ENCODE measurements at places on chromosomes 7 and 10.

GRCh38 chr10:14995964-14996565, 36.9 kb downstream of the MEIG1 start:
- no peak for DNase-seq

DNA sequence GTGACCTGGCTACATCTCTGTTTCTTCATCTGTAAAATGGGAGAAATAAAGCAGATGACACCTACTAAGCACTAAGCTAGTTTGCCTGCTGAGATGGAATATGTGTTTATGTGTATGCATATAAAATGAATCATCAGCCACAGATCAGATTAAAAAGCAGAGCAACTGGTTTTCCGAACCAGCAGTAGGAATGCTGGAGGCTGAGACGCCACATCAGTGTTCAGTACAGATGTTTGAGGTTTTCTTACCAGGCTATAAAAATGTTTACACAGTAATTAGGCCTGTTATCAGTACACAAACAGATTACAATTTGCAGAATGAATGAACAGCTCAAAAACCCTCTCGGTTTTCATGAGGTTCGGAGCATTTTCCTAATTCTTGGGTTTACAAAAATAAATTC, 85.8 kb downstream of the CALN1 start:
- no peak for DNase-seq

- peak; percentile 29 for DNase-seq
Observed at GRCh38 chr7:5711409-5711808, 70.1 kb downstream of the RNF216 start.

- DNase-seq: no peak
Observed at GRCh38 chr7:18018296-18019215, 9.1 kb downstream of the PRPS1L1 start.

DNA sequence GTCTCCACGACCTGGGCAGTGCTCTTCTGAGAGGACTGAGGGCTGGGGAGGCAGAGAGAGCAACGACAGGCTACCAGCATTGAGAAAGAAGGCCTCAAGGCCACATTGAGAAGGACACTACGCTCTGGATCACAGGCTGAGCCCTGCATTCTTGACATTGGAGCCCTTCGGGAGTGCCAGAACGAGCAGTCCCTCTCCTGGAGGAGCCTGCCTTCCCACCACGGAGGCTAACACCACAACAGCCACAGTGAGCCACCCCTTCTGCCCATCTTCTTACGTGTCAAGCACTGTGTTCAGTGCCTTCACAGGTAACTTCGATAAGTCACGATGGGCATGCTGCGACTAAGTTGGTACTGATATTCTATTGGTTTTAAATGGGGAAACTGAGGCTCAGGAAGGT, 267.8 kb downstream of the RPS24 start:
- DNase-seq: no peak

GRCh38 chr10:34433241-34434076, 381.6 kb downstream of the PARD3 start:
- DNase-seq: peak; percentile 73

DNA sequence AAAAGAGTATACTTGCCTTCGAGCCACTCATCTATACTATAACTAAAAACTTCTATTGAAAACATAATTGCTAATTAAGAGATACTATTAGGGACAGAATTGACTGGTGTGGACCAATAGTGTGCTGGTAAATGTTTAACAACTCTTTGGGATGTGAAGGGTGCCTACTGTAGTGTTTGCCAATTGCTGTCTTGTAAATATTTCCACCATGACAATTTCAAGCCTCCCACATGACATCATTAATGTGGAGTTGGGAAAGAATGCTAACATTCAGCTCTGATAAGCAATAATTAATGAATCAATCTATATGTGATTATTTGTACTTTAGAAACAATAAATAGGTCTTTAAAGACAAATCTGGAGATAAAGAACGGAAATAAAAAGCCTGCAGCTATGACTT, 136.8 kb downstream of the DGKB start:
- DNase-seq: no peak

DNA sequence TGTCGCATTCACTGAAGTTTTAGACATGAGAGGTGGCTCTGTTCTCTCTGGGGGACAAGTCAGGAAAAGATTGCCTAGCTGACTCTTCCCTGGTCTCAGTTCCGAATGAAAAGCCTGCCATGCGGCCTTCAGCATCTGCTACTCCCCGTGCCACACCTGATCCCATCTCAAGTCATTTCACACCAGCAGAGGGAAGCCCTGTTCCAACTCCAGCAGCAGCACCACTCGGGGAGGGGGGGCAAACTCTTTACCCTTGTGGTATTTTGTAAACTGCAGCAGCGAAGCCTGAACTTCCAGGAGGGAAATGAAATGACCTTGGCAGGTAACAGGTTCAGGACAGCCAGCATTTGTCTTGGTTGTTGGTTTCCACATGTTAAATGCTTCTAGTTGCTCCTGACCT, 13.8 kb downstream of the LRRC4 start:
- no peak for DNase-seq

DNA sequence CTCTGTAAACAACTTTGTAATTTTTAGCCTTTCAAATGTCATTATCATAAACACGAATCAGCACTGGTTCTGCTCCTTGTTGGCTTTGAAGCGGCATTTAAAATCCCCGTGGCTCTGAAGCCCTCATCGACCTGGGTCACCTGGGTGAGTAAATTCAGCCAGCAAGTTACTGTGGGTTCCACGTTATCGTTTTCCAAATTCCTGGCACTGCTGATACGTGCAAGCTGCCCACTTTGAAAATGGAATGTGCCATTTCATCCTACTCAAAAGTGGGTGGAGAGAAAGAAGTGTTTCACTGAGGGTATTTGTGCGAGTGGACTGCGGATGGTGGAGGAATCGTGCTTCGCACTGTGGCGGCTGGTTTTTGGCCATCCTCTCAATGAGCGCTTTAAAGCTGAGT, 281.7 kb downstream of the KLF6 start:
- no peak for DNase-seq

DNA sequence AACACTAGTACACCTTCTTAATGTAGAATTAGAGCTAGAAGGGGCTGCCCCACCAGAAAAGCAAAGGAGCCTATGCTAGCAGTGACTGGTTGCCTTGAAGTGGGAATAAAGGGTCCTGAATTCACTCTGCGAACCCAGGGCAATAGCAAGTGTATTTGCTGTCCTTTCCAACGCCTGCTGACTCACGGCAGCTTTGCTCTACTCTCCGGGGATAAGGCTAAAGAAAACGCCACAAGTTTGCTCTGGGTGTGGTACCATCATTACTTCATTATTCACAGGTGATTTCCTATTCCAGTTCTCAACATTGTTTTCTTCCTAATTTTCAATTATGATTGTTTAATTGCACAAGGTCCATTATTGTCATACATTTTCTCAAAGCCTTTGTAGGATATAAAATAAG, 220.5 kb upstream of the AOAH start:
- DNase-seq: no peak

- peak; percentile 17 for DNase-seq
Observed at GRCh38 chr7:74070619-74070921, 13.0 kb upstream of the LIMK1 start.

DNA sequence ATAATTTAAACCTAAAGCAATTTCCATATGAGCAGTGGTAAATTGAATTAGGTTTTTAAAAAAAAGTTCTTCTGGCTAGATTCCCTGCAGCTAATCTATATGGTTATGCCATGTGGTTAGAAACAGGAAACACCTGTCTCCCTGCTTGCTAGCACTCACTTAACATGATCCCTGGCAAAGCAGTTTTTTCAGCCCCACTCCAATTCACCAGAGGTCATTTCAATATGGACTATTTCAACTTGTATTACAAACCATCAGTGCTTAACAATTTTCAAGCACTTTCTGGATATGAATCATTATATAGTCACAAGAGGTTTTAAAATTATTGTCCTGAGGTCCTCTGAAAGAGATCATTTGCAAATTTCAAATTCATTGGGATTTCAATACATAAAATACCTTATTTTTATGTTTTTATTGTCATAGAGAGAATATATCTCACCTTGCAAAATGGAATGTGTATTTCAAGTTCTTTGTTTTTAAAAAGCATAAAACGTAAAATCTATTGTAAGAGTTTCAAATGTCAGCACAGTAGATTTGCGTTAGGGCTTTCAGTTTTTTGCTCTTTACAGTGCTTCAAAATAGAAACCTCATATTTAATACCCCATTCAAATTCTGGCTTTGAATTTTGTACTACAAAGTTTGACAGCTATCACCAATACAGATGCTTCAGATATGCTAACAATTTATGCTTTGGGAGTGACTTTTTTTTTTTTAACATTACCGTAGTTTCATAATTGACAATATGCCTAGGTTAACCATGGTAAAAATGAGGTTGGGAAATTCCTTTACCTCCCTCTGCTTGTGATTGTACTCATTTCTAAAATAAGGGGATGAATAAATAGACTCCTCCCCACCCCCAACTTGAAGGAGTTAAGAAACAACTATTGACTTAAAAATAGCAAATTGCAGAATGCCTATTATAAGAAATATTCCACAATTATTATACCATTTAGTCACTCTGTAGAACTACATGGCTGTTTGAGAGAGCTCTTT, 117.5 kb upstream of the HGF start:
- DNase-seq: no peak

- no peak for DNase-seq
Observed at GRCh38 chr7:102140952-102141370, 145.7 kb upstream of the SH2B2 start.

DNA sequence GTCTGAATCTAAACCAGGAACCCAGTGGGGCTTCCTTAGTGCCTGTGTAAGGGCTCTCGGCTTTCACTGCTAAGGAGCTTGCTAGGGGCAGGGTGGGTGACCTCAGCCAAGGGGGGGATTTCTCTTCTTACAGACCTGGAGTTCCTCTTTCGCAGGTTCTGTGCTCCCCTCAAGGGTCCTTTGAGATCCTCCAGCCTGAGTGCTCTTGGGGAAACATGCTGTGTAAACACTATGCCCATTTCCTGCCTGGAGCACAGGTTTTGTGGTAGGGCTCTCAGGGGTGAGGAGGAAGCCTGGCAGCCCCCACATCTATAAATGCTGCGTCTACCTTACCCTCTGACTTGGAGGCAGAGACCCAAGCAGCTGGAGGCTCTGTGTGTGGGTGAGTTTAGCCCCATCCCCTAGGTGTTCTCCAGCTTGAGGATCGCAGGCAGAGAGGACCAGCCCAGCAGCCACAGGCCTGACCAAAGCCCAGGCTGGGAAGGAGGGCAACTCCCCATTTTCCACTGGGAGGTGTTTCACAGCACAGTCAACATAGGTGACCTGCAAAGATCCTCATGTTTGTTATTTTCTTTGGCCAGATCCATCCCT, at the start of gene SFTPA1:
Gene SFTPA1, plus strand, starts transcription at position 339 of the 591 bp plus-strand sequence. CDS start 887 bp downstream, outside the sequence.
- DNase-seq: no peak

DNA sequence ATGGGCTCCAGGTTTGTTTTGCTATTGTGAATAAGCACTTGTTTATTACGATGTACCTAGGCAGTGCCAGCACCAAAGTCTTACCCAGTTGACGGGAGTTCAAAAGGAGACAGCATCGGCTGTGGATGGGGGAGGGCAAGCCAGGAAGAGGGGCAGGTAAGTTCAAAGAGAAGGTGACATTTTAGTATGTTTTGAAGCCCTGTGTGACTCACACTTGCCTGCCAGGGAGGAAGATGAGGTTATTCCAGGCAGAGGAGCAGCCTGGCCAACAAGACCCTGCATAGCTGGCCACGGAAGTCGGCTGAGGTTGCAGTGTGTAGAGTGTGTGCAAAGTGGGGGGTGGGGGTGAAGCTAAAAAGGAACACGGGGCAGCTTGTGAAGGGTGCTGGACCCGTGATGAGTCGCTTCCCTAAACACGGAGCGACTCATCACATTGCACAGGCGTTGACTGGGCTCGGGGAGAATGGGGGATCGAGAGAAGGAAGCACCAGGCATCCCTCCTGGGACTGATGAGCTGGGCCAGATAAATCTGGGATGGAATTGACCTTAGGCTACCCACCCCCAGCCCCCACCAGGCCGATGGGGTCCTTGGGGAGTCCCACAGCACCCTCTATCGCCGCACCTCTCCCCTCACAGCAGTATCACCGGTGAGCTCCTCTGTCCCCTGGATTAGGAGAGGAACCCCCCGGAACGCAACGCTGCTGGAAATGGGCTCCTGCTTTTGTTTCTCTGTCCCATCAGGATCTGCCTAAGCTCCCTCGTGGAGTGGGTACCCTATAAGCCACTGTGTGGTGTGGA, 97.9 kb upstream of the IKZF1 start:
- DNase-seq: no peak

- DNase-seq: no peak
Observed at GRCh38 chr7:30925913-30926312, 14.3 kb downstream of the AQP1 start.

DNA sequence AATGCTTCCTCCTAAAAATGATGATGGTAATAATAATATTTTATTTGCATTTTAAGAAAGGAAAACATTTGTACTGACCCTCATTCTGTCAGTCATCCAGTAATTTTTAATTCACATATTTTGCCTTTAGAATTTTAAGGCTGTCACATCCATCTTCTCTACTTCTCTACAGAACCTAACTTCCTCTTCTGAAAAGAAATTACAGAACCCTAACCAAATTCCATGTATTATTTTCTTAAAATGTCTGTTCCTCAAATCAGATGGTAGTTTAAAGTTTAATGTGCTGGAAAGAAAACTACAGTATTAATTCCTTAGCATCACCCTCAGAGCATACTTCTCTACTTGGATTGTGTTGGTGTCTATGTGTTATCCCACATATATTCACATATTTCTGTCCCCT, 9.0 kb downstream of the PIK3CG start:
- no peak for DNase-seq

- peak; percentile 92 for DNase-seq
Observed at GRCh38 chr7:42661312-42661711, 250.6 kb downstream of the C7orf25 start.

DNA sequence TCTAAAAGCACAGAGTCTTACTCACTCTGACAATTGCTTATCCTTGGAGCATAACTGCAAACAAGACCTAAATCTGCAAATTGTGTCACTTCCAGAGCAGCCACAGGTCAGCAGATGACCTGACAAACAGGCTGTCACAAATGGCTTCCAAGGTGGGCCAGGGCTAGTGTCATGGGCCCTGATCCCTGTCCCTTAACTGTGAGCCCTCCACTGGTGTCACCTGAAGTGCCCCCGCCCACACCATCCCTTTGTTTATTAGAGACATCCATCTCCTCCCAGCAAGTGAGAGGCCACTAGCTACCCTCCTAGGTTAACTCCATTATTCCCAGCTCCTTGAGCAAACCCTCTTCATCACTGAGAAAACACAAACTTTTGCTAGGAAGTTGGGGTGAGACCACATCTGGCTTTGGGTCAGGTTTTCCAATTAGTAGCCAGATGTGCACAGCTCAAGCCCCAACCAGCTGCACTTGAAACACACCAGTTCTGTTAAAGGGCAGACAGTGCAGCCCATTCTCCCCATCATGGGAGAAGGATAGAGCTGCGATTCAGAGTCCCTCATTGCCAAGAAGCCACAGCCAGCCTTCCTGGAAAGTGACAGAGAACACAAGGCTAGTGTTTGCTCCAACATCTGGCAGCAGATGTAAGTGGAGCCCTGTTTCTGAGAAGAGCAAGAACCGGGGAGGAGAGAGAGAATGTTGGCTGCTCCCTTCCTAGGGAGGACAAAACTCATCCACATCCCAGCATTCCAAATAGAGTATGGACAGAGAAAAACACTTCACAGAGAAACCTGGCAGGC, 75.7 kb upstream of the NANOS1 start:
- peak; percentile 57 for DNase-seq

DNA sequence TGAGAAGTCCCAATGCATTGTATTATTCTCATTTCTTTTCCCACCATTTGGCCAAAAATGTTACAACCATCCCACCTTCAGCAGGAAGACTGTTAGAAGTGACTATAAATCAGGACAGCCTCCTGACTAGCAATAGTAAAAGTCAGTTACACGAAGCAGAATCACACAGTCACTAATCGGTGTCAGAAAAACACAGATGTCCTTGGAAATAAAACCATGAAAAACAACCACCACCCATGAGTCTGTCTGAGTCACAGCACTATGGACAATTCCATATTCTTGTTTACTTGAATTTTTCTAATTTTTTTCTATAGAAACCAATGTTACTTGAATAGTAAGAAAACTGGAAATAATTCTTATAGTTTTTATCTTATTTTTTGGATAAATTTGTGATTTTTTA, 81.9 kb upstream of the FRMD4A start:
- DNase-seq: no peak
